Fibroblast of mammary gland (primary cell): ENCODE measurements at places on chromosomes 1 and 21.
A peak's percentile ranks its signal among the peaks of the same experiment; 100 is the strongest.

DNA sequence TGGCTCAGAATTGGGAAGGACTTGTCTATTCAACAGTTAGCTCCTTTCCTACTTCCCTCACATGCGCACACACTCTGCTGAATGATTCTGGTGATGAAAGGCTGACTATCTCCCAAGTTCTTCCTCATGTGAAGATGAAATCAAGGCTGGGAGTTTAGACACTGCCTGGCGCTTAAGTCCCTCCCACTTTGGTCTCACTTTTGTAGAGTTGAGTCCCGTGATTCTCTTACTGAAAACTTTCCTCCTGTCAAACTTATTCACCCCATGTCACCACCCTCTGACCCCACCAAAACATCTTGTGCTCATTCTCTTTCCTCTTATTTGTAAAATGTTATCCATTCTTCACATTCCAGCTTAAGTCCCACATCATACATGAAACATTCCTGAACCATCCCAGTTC is 8.4 kb upstream of the MRPS6 start:
- DNase-seq = no peak

DNA sequence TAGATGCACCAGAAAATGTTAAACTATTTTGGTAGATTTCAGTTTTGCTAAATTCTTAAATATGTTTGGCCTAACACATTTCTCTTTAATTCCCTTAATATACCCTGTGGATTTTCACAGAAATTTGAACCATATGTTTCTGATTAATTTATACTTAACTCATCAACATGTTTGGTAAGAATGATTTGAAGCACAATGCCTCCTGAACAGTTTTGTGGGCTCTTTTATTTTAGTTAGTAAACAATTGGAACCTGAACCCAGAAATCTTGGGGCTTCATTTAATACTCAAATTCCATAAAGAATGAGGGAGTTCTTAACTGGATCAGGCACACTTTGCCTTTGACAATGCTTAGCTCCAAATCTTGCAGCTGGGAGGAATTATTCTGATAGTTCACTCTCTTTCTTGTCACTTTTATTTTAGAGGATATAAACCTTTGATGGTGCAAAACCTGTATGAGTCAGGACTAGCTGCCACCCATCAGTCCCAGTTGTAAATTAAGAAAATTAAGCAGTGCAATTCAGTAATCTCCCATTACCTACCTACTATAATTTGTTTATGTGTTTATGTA is 24.6 kb upstream of the LYPLAL1 start:
- DNase-seq = peak; percentile 7

GRCh38 chr1:50833216-50833615 is 126.9 kb downstream of the FAF1 start:
- no peak for DNase-seq

DNA sequence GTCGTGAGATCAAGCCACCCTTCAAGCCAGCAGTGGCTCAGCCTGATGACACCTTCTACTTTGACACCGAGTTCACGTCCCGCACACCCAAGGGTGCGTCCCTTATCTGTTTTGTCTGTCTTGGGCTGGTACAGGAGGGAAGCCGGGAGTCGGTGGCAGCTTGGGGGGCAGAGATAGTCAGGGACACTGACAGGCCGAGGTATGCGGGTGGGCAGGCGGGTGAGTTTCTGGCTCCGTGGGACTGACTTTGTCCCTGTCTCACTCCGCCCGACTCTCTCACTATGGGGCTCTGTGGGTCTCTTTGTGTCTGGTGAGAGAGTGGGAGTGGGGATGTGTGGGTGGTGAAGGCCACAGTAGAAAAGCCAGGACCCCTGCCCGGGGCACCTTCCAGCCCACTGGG is 27.4 kb downstream of the RPS6KA1 start:
- no peak for DNase-seq

- no peak for DNase-seq
These were observed 1267.7 kb upstream of the ADGRL4 start for GRCh38 chr1:80274256-80274655.

- DNase-seq = no peak
These were observed 75.8 kb downstream of the ALPL start for GRCh38 chr1:21585037-21585436.

GRCh38 chr1:191695865-191696264 is 462.4 kb upstream of the RGS18 start:
- peak; percentile 0 for DNase-seq

DNA sequence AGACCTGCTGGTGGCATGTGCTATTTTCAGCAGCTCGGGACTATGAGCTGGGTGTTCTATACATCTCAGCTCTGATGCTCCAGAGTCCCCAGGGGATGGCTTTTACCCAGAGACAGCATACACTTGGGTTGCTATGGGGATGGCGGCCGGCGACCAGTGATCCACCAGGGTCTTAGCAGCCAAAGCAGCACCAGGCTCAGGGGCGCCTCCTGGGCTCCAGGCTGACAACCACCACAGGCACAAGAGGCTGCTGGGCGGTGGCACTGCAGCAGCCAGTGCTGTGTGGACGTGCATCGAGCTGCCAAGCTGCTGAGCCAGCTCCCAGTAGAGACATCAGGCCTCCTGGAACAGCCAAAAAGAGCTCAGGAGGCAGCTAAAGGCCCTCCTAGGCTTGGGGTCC is 37.6 kb upstream of the CLSTN1 start:
- DNase-seq = no peak

GRCh38 chr1:224639426-224639975 is 23.4 kb downstream of the CNIH3 start:
- DNase-seq = no peak

DNA sequence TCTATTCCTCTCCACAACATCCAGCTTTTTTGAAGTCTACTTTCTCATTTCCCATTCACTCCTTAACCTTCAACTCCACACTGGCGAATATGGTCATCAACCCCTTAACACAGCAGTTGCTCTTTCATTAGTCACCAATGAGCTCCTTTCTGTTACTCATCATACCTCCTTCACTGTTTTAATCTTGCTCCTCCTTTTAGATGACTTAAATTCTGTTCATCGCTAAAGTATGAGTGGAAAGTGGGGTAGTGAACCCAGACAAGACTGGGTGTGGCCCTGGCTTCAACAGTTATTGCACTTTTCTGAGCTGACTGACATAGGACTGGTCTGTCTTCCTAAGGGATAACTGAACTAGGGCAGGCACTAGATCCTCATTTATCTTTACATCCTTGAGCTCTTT is 51.3 kb downstream of the AKT3 start:
- peak; percentile 94 for DNase-seq

- no peak for DNase-seq
These were observed 83.6 kb downstream of the GALNT2 start for GRCh38 chr1:230150615-230151014.

- DNase-seq = no peak
These were observed 371.6 kb downstream of the PRDM2 start for GRCh38 chr1:14071581-14071980.

- DNase-seq = no peak
These were observed 315.5 kb upstream of the DEPDC1 start for GRCh38 chr1:68812333-68812732.

DNA sequence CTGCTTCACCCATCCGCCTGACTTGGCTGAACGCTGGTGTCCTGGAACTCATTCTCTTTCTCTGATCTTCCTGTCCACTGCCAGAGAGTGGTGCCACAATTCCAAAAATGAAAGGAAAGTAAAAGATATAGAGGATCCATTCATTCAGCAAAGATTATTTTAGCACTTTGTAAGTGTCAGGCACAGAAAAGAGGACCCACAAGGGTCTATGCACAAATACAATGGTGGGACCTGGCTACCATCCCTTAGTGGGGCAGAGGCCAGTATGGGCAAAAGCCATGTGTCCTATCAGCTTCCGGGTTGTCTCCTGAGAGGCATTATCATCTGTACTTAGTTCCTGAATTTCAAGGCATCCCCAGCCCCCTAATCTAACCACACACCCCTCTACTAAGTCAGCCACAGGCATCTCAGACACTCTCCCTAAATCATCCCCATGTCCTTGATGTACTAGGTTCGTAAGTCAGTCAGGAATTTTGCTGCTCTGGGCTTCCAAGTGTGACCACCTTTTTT is 19.0 kb downstream of the SSR2 start:
- no peak for DNase-seq

DNA sequence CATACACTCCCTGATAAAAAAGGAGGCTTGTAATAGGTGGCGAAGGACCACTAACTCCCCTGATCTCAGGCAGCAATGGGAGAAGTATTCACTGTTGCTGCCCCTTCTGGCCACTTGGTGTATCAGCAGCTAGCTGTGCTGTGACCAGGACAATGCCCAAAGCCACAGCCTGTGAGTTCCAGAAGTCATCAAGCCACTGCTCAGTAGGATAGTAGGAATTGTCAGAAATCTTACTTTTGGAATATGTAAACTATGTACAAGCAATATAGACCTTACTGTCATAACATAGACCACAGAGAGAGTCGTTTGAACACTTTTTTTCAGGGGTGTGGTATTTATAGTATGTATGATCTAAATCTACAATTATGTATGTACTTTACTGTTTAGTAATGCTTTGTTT is 248.3 kb upstream of the CAMK1G start:
- DNase-seq = no peak

GRCh38 chr1:178606839-178607238 is 93.9 kb downstream of the TEX35 start:
- no peak for DNase-seq

GRCh38 chr1:94236630-94237290 is 624 bp downstream of the ARHGAP29 start:
- DNase-seq = peak; percentile 54

- DNase-seq = no peak
These were observed 68.8 kb upstream of the BMP8A start for GRCh38 chr1:39422614-39423013.

DNA sequence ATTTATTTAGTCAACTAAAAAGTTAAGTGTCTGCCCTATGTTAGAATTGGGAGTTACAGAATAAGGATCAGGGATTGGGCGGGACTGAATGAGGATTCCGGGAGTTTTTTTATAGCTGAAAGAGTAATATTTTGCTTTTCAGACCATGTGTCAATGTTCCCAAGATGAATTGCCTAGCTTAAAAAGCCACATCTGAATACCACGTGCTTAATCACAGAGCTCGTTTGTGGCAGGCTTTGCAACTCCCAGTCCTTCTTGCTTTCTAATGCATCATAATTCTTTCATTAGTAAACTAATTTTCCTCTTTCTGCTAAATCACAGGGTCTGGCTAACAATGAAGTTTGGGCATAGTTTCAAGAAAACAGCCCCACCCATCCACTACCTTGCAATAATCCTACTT is 4.2 kb upstream of the BCL10 start:
- DNase-seq = peak; percentile 46

DNA sequence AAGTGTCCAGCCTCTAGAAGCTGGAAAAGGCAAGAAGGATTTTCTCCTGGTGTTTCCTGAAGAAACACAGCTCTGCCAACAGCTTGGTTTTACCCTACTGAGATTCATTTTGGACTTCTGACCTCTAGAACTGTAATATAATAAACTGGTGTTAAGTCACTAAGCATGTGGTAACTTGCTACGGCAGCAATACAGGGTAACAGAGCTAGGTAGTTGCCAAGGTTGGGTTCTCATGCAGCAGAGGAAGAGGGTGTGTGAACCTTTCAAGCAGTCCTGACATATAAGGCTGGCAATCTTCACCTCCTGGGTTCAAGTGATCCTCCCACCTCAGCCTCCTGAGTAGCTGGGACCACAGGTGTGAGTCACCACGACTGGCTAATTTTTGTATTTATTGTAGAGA is 36.0 kb downstream of the GNG4 start:
- no peak for DNase-seq

DNA sequence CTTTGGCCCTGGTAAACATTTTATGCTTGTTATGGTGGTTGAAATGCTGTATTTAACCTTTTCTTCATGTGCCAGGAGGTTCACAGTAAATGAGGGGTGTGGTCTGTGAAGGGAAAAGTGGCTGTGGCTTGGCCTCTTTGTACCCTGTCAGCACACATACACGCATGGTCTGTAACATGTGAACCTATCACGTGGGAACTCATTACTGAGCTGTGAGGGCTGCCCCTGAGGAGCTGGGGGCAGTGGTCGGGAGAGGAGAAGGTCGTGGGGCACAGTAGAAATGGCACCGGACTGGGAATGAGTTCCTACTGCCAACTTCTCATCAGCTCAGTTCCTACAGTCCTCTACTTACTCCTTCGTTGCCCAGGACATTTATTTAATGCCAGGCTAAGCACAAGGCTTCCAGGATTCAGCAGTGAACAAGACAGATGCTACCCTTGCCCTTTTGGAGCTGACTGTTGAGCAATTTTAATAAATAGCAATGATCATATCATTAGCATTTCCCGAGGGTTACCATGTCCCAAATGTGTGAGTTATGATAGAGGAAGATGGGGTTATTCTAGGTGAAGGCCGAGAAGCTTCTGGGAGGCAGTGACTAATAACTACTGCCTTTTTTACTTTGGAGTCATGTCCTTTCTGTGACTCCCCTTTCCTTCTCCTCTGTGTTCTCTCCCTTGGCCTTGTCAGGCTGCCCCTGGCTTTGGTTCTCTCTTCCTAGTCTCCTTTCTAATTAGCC is 38.8 kb downstream of the DDR2 start:
- DNase-seq = peak; percentile 96

DNA sequence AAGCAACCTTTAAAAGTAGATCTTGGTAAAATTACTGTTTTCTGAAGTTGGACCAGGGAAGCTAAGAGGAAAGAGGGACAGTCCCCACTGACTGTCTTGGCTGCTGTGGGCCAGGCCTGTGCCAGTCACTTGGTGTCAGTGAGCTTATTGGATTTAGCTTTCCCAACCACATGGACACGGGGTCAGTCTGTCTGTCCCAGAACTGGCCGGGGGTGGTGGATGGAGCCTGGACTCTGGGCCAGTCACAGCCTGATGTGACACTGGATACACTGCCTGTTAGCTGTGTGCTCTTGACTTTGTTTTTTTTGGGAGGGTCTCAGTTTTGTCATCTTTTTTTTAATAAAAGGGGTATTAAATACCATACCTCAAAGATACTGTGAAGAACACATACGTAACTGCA is 96.7 kb downstream of the GALNT2 start:
- DNase-seq = no peak

GRCh38 chr1:5950201-5950895 is 41.9 kb downstream of the NPHP4 start:
- DNase-seq = no peak

GRCh38 chr21:37532868-37533780 is 166.6 kb downstream of the DYRK1A start:
- peak; percentile 59 for DNase-seq

DNA sequence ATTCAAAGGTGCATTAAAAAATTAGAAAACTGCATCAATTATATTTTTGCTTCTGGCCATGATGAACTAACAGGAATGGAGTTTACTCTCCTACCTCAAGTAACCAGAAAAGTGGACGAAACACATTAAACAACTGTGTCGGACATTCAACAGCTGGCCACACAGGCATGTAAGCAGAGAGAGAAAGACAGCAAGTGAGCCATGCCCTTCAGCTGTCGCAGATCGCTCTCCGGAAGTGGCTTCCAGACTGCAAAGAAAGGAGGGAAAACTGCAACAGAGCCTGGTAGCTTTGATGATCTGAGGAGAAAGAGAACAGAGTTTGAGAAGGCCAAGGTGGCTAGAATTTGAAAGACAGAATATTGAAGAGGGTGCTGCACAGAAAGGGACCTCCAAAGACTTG is 557.2 kb downstream of the MATN1 start:
- DNase-seq = no peak

- DNase-seq = no peak
These were observed 39.9 kb upstream of the IFNAR2 start for GRCh38 chr21:33189824-33190223.

GRCh38 chr1:62676611-62677356 is 11.4 kb downstream of the DOCK7 start:
- peak; percentile 93 for DNase-seq

GRCh38 chr21:31724552-31724951 is 7.4 kb downstream of the SCAF4 start:
- DNase-seq = no peak

- DNase-seq = no peak
These were observed 77.5 kb downstream of the CD34 start for GRCh38 chr1:207833381-207833780.

- DNase-seq = no peak
These were observed 970.6 kb downstream of the NCAM2 start for GRCh38 chr21:21968810-21969209.
